Erythroblast (primary cell): ENCODE measurements at places on chromosomes 2 and 18.
A peak's percentile ranks its signal among the peaks of the same experiment; 100 is the strongest.

GRCh38 chr2:201432621-201433393 is 18.5 kb downstream of the TRAK2 start:
- peak; percentile 88 for DNase-seq

- DNase-seq = peak; percentile 15
These were observed 17.4 kb upstream of the MOCOS start for GRCh38 chr18:36169938-36170337.

DNA sequence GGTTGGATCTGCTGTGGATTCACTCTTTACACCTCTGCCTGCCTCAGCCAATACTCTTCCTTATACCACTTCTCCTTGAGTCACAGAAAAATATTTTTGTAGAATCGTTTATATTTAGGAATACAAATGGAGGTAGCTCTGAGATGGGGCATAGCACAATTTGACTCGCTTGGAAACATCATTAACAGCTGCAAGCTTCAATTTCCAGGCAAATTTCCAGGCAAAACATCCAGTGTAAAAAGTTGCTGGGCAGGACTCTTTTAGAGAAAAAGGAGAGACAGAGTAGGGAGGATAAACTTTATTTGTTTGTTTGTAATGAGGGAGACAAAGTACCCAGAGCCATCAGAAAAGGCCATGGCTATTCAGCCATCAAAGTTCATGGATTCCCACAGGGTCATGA is 74.4 kb upstream of the SOX11 start:
- DNase-seq = no peak

GRCh38 chr2:140085674-140086073 is 1305.5 kb upstream of the NXPH2 start:
- DNase-seq = no peak

GRCh38 chr2:3040496-3041140 is 337.0 kb downstream of the EIPR1 start:
- DNase-seq = no peak

GRCh38 chr2:29070526-29070925 is 3.8 kb downstream of the PCARE start:
- DNase-seq = no peak

- DNase-seq = no peak
These were observed 114.9 kb downstream of the GALNT13 start for GRCh38 chr2:153986488-153987229.

- no peak for DNase-seq
These were observed 176.7 kb downstream of the MYO1B start for GRCh38 chr2:191421950-191422349.

GRCh38 chr2:12543076-12543977 is 173.4 kb upstream of the TRIB2 start:
- no peak for DNase-seq

- DNase-seq = no peak
These were observed 1093.6 kb downstream of the SUCLG1 start for GRCh38 chr2:83365476-83365875.

GRCh38 chr2:25165992-25166875 is 2.1 kb downstream of the POMC start:
- DNase-seq = peak; percentile 33

DNA sequence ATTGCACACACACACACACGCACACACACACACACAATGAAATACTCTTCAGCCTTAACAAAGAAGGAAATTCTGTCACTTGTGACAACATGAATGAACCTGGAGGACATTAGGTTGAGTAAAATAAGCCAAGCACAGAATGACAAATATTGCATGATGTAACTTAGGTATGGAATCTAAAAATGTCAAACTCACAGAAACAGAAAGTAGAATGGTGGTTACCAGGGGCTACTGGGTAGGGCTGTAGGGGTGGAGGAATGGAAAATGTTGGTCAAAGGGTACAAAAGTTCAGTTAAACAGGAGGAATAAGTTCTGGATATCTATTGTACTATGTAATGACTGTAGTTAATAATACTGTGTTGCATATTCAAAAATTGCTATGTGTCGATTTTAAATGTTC is 29.5 kb downstream of the SCN2A start:
- DNase-seq = no peak

DNA sequence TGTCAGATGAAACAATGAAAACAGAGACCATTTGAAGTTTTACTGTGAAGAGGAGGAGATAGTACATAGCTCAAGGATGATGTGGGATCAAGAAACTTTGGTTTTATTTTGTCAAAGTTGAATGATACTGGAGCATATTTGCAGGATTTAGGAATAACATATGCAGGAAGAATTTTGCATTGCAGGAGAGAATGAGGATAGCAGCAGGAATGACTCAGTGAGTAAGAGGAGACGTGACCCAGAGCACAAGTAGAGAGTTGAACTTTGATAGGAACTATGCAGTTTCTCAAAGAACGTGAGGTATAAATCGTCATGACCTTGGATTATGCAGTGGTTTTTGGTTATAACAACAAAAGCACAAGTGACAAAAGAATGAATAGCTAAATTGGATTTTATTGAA is 47.7 kb downstream of the MAPRE2 start:
- DNase-seq = no peak

GRCh38 chr18:23852236-23853045 is 162.1 kb upstream of the TTC39C start:
- DNase-seq = no peak

- DNase-seq = no peak
These were observed at the start of gene DTNA for GRCh38 chr18:34709750-34710441. Gene DTNA, plus strand, starts transcription at chr18:34710298. Its CDS starts 45,679 bp downstream, at chr18:34755977.

DNA sequence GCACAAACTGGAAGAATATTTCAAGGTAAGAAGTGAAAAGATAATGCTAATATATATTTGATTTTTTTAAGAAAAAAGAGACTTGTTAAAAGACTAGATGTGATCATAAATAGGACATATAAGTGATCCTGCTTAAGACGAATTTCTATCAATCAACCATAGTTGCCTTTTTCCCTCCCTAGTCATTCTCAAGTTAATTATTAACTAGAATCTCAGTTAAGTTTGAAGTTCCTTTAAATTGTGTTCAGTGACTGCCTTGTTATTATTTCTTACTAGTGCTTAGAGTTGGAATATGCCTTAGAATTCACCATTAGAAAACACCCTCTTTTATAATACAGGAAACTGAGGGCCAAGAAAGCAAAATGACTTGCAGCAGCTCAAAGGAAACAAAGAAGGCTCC is 141.5 kb upstream of the SP5 start:
- no peak for DNase-seq

- no peak for DNase-seq
These were observed 25.5 kb upstream of the CEP68 start for GRCh38 chr2:65030476-65031332.

GRCh38 chr2:38156436-38156835 is 80.5 kb upstream of the CYP1B1 start:
- no peak for DNase-seq

DNA sequence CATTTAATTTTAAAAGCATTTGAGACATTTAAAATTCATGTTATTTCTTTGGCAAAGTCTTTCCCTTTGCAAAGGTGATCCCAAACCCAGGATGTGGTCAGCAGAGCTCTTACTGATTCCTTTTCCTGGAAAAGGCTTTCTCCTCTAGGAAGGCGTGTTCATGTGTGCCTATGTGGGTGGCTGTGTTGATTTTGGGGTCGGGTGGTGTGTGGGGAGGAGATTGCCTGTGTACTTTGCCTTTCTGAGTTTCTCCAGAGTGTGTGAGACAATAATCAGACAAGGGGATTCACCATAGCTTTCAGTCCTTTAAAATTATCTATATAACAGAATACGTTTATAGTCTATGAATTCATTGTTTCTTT is 173.2 kb downstream of the SOCS6 start:
- no peak for DNase-seq

DNA sequence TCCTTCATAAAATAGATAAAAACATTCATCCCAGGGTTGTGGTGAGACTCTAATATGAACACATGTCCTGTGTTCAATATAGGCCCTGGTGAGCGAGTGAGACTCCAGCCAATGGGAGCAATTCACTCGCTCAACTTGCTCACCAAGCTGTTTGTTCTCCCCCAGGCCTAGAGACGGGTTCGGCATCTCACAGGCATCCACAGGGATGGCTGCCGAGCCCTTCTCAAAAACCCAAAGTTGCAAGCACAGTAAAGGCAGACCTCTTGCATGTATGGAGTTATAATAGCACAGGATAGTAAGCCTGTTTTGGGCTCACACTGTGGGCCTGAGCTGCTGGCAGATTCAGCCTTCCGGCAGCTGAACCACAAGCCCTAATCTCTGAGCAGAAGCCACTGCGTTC is 15.7 kb downstream of the PARD6G start:
- DNase-seq = no peak

DNA sequence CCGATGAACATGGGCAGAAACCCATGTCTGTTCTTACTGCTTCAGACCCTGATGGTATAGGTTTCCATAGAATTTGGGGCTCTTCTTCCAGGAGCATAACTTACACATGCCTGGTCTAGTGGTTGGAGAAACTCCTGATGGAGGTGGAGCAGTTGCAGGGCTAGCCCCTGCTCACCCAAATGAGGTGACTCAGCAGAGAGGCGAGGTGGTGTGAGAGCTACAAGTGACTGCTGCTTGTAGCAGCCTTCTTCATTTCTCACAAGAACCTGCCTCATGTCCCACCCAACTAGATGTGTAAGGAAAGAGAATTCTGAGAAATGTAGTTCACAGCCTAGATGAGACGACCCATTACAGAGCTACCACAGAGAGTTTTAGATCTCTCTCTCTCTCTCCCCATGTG is 105.3 kb downstream of the ZNF407 start:
- peak; percentile 21 for DNase-seq

DNA sequence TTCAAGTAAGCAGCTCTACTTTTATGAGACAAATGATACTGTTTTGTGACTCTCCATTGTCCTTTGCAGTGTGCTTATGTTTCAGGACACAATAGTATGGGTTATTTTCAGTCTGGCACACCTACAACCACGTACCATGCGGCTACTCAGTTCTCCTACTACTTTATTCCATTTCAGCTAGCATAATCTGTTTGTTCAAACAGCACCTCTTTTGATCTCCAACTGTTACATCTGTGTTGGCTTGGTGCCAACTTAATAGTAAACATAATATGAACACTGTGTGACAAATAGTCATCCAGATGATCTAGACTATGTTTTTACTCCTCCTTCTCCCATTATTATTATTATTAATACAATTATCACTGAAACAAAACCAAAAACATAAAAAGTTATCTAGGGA is 40.5 kb downstream of the MYO3B start:
- DNase-seq = no peak

- peak; percentile 76 for DNase-seq
These were observed 15.1 kb downstream of the SH2D6 start for GRCh38 chr2:85433511-85434089.

- DNase-seq = no peak
These were observed 172.8 kb downstream of the CD226 start for GRCh38 chr18:69774831-69775230.

DNA sequence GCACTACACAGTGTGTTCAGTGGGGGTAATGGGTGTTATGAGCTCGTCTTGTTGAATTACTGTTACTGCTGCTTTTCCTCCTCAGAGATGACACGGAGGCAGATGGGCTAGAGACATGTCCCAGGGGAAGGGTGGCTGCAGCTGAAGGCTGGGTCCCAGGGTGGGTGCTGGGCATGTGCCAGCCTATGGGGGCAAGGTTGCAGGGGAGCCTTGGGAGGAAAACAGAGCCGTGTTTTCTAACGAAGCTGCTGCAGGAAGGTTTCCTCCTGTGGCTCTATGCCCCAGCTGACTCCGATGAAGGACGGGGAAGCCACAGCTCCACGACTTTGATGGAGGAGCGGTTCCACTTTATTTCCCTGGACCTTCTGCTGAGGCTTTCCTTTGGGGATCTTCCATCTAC is 42.4 kb downstream of the ASB18 start:
- no peak for DNase-seq

- no peak for DNase-seq
These were observed 96.3 kb upstream of the TANK start for GRCh38 chr2:161063946-161064306.

DNA sequence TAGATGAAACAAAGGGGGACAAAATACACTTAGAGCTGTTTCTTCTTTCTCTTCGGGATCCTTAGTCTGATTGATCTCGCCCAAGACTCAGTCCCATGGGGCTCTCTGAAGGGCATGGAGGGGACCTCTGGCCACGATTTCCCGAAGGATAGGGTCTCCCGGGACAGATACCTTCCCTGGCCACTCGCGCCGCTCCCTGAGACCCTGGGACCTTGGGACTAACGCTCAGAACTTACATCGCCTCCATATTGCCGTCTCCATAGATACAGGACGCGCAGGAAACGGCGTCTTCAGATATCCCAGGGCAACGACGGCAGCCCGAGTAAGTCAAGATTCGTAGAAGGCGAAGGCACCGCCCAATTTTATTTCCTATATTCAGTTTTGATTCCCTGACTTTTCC is at the start of gene CFAP65:
Gene CFAP65, minus strand, starts transcription at position 265 of the 400 bp plus-strand sequence. CDS start 2,468 bp downstream, outside the sequence.
- DNase-seq = peak; percentile 16

DNA sequence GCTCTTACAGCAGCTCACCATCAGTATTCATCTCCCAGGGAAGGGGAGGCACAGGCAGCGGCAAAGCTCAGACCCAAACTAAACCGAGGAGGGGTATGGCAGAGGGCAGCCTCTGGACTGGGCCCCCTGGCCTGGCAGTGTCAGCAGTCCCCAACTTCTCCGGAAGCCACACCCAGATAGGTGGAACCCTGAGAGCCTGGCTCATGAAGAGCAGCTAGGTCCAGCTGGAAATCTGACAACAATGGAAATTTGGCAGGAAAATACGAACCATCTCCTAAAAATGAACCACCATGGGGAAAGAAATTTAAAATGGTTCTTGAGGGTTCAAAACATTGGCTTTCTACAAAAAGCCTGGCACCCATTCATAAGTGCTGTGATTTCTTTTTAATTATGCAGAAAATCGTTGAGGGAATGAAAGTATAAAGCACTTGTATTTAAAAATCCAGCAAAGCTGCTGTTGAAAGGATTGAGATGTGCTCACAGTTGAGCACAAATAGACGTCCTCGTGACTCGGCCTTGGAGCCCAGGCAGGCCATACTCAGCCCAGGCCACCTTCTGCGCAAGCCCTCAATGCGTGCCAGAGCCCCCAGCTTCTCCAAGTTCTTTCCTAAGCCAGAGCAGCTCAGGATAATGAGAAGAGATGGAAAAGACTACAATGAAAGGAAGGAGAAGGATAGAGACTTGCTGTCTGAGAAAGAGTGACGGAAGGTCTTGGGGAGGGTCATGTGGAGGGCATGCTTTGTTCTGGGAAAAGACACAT is 93.0 kb downstream of the COL6A3 start:
- DNase-seq = no peak

DNA sequence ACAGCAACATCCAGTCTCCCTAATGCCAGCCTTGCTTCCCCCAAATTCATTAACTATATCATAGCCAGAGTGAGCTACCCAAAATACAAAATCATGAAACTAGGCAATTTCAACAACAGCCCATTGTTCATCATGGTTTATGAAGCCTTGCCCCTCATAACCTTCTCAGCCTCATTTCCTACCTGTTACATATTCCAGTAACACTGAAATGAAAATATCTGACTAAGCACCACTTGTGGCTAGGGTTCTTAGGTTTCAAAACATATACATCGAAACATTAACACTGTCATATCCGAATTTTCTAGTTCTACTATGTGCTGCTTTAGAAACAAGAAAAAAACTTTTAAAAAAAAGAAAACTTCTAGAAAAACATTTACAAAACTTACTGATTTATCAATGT is 59.5 kb downstream of the ATAD2B start:
- DNase-seq = no peak
